ENCODE measurements at places on chromosomes 2 and 18.

DNA sequence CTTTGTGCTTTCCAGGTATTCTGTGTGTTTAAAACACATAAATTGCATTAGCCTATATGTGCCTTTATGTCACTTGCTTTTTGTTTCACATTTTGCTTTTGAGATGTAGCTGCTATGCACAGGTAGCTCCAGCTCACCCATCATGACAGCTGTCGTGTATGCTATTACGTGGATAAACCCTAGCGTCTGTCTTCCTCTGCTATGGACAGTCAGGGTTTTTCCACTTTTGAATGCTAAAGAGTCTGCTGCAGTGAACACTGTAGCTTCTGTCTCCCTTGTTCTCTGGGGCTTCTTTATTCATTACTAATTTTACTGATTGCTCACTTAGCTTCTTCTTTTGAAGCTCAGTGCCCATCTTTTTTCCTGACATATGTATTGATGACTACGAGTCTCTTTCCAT, 24.7 kb upstream of the MBP start:
- no peak for DNase-seq

DNA sequence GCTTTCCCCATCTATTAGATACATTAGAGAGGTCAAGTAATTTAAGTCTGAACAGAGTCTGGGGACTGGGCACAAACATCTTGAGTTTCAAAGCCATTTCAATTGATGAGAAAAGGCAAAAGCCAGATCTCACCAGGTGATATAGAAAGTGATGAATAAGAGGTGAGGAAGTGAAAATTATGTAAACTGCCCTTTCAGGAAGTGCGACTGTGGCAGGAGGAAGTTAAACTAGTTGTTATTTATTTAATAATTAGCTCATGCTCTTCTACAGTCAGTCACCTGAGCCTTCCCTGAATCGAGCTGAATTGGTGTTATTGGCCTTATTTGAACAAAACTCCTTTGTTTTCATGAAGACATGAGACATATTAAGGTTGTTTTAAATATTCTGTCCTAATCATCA, 115.1 kb downstream of the CDH20 start:
- DNase-seq: no peak

DNA sequence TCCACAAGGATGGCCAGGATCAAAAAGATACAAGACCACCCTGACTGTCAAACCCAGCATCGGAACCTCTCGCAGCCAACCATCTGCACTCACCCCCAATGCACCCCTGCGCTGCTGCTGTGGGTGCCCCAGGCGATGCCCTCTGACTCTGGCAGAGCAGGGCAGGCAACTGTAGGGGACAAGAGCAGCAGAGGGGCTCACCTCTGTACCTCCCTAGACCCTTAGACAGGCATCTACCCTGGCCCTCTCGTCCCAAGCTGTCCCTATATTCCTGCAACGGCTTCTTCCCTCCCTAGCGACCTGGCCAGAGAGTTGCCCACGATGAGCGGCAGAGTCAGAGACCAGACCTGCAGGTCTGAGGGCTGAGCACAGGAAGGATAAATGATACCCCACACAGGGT, 128.2 kb downstream of the HDAC4 start:
- DNase-seq: no peak

DNA sequence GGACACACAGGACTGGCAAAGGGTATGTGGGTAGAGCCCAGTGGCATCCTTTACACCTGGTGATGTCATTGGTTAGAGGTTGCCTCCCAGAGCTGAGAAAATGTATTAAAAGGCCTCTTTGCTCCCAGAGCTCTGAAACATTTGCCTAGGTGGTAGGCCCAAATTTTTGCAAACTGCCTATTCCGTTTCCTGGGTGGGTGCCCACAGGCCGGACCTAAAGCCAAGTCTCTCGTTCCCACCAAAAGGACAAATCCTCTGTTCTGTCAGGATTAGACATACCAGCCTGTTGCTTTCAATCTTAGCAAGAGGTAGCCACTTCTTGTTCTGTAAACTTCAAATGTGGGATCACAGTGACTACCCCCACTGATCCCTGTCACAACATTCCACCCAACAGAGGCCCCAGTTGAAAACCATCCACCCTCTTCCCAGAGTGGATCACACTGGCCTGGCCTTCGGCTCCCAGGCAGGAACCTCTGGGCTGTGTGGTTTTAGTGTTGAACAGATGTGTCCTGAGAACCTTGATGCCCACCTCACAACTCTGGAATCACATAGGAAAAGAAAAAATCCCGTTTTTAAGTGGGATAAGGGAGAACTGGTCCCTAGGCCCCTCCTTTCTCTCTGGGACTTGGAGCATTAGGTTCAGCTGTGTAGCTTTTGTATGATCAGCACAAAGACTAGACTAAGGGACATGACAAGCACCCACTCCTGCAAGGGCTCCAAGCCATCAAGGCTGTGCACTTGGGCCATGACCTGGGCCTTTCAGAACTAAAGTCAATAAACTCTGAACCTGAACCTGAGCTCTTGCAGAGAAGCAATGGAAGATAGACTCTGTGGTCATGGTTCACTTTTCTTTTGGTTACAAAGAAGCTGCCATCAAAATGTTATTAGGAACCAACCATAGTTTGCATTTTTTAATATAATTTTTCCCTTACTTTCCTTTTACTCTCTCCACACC, 211.3 kb downstream of the CYP26B1 start:
- no peak for DNase-seq

DNA sequence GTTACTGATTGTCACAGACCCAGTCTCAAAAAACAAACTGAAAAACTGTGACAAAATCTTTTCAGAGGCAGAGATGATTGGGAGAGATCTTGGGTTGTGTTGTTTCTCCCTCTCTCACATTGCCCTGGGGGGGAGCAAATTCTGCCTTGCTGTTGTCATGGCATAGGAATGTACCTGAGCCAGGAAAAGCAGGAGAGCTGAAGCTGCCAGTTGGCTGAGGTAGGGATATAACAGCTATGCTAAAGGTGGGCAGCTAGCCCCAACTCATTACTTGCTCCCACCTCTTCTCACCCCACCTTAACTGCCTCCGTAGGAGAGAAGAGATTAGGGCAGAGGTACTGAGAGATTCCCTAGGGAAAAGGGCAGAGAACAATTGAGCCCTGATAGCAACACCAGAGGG, 299.3 kb downstream of the OSR1 start:
- DNase-seq: no peak

- DNase-seq: no peak
Measured at GRCh38 chr2:163697846-163698637, 37.8 kb downstream of the FIGN start.

- DNase-seq: no peak
Measured at GRCh38 chr2:171217330-171217729, 56.6 kb upstream of the TLK1 start.

DNA sequence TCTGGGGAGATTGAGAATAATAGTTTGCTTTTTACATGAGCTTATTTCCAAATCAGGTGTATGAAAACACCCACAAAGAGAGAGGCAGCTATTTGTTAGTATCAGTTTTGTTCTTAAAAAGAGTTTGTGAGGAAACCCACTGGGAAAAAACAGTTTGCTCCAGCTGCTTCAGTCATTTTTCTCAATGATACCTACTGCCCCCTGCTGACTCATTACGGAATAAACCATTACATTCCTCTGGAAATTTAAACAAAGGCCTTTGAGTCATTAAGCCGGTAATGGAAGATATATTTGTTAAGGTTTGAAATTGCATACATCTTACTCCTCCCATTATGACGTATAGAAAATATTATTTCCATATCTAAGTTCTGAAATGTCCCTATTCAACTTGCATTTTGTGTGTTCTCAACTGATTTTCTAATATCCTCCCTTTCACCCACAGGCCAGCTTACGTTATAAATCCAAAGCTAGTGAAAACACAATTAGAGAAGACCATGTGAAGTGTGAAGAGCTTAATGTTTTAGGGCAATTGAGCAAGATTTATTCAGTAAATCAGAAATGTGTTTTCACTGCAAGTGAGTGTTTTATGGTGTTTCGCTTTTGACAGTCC, 761.6 kb downstream of the DSC3 start:
- DNase-seq: no peak

DNA sequence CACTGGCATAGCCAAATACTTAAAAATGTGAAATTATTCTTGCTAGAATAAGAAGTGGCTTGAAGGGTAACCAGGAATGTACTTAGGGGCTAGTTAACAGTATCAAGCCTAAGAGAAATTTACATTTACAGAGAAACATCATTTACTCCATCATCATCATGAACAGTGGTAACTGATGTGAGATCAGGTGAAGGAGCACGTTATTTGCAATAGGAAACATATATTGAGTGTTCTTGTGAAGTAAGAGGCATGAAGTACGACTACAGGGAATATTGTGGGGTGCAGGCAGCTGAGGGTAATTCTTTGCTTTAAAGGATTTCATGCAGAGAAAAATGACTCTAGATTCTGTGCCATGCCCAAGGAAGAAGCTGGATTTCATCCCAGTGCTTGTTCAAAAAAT, 220.8 kb downstream of the GALNT13 start:
- DNase-seq: no peak

DNA sequence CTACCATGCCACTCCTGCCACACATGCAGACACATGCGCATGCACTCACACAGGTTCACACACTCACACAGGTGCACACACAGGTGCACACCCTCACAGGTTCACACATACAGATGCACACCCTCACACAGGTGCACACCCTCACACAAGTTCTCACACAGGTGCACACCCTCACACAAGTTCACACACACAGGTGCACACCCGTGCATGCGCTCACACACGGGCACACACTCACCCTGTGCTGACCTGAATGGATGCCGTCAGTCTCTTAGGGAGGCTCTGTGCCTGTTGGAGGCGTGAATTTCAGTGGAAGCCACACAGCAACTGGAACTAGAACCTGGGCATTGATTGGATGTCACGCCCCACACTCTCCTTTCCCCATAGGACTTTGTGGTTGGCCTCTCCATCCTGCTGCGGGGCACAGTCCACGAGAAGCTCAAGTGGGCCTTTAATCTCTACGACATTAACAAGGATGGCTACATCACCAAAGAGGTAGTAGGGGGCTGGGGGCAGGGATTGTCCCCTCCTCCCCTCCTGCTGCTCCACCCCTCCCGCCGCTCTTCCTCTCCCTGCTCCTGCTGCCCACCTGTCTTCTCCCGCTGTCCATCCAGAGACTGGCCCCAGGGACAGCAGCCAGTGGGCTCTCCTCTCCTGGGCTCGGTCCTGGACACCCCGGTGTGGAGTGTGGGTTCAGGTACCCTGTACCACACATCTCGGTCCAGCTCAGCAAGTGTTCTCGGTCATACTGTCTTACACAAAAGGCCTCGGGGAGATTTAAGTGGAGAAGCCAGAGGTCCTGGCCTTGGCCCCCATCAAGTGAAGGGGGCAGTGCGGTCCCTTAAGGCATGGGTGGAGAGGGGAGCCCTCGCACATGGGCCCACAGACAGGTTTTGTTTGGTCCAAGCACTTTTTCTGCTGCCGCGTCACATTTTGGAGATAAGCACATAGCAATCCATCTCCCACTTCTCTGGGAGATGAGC, 21.0 kb upstream of the FAHD2A start:
- no peak for DNase-seq
